ENCODE measurements at places on chromosomes 5 and 9.

DNA sequence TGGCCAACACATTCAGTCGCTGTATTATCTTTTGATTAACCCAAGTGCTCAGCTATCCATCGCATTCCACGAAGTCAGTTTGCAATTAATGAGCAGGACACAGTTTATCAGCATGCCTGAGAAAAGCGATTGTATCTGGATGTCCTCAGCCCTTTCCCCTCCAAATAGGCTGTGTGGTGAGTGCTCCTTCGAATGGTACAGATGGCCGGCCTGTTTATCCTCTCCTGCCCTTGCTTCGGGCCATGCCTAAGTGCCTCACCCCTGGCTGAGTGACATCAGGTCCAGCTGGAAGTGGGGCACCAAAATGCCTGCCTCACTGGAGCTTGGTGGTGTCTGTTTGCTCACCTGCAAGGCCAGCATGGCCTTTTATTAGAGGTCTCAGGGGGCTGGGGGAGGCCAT lies 317.3 kb downstream of the GADD45G start:
- DNase-seq, result no peak

- no peak for DNase-seq
These were observed 72.7 kb upstream of the WWC1 start for GRCh38 chr5:168218746-168219145.

DNA sequence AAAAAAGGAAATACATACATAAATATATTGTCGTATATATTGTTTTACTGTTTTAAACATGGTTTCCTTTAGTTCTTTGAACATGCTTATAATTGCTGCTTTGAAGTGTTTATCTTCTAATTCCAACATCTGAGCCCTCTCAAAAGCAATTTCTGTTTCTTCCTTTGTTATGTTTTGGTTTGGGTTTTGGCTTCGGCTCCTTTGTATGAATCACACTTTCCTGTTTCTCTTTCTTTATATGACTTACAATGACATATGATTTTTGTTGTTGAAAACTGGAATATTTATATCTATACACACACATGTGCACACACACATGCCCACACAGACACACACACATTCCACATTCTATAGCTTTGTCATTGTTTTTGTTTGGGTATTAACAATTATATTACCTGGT lies 1206.7 kb downstream of the CDH12 start:
- no peak for DNase-seq

DNA sequence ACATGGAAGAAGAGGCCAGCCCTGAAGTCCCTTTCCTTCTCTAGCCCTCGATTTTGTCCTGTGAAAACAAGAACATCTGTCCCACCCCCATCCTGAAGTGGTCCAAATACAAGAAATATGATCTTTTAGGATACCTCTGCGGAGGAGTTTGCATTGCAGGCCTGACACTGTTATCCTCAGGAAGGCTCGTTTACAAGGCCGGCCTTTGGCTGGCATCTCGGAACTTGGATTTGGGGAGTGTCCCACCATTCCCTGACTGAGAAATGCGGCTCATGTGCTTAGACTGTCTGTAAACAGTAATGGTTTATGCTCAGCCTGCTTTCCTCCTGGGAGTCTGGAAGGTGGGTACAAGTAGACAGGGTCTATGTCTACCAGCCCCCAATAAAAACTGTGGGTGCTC lies 26.4 kb downstream of the WHRN start:
- DNase-seq, result no peak

DNA sequence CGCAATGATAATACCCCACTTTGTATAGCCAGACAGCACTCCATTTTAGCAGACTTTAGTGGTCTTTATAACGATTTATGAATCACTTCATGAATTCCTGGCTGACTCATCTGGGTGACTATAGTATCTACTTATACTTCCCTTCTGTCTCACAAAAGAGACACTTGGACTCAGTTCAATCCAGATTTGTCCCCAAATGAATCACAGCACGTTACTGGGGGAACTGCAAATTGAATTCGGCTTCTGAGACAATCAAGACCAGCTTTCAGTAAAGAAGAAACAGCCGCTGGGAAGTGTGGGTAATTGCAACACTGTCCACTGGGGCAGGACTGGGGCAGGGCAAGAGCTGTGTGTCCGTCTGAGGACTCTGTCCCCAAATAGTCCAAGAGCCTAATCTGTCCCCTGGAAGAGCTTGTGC lies 337.3 kb upstream of the RFX3 start:
- no peak for DNase-seq

DNA sequence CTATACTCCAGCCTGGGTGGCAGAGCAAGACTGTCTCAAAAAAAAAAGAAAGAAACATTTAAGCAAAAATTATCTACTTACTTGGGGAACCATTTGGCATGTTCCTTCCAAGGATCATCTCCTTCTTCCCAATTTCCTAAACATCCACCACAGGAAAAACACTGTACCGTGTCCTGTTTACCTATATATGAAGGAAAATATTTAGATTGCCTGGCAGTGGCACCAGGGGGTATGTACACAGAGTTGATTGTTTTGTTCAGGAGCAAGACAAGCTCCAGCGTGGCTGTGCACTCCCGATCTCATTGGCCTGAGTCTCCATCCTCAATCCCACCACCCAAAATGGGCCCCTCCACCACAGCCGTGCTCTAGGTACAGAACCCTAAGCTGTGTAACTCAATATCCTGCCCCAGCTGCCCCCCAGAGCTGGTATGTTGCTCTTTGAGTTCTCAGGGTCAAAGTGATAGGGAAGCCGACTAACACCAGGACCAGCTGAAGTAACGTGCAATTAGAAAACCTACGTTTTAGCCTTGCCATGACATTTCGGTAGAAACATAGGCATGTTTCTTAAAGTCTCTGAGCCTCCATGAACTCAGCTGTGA lies 13.8 kb downstream of the NAIP start:
- no peak for DNase-seq

- DNase-seq, result no peak
These were observed 1.4 kb upstream of the ERGIC1 start for GRCh38 chr5:172832383-172833315.

DNA sequence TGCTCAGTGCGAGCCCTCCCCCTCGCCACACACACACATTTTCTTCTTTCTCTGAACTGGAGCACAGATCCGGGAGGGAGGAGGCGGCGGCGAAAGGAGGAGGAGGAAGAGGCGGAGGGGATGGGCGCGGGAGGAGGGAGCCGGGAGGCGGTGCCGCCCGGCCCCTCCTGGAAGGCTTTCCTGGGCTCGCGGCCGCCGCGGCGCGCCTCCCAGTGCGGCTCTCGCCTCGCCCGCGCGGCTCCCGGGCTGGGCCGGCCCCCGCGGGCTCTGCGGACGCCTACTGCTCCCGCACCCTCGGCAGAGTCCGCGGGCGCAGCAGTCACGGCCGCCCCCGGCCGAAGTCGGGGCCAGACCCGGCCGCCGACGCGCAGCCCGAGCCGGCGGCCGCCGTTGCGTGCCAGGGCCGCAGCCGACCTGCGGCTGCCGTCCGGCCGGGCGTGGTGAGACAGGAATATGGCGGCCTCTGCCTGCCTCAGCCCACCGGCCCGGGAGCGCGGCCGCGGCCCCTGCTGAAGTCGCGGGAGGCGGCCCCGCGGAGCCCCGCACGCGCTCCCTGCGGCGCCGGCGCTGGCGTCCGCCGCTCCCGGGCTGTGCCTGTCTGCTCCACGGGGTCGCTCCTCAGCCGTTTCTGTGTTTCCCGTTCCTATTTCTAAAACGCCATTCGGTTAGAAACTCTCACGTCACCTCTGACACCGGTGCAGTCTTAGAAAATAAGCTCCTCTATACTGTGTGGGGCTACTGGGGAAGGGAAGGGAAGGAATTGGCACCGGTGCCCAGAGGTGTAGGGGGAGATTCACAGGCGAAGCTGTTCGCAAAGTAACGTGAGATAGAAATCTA lies 500 bp upstream of the GNAQ start:
- no peak for DNase-seq

GRCh38 chr9:93826209-93826608 lies 128.9 kb downstream of the BARX1 start:
- DNase-seq, result no peak

- no peak for DNase-seq
These were observed 14.8 kb downstream of the NCS1 start for GRCh38 chr9:130186839-130187522.

- DNase-seq, result no peak
These were observed 84.6 kb downstream of the PLPP1 start for GRCh38 chr5:55450050-55450765.

DNA sequence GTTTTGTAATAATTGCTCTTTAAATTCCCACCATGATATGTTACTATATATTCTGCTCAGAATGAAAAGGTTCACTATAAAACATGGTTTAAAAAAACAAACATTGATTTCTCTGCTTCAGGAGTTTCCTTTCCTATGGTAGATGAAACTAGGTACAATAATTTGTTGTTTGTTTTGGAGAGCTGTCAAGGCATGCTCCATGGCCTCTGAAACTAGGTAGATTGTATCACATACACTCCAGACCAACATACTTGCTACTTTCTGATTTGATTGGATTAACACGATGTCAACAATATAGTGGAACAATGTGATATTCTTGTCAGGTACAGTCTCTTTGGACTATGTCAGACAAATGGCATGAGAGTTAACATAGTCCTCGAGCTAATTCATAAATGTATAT lies 452.7 kb upstream of the CDH9 start:
- DNase-seq, result no peak

DNA sequence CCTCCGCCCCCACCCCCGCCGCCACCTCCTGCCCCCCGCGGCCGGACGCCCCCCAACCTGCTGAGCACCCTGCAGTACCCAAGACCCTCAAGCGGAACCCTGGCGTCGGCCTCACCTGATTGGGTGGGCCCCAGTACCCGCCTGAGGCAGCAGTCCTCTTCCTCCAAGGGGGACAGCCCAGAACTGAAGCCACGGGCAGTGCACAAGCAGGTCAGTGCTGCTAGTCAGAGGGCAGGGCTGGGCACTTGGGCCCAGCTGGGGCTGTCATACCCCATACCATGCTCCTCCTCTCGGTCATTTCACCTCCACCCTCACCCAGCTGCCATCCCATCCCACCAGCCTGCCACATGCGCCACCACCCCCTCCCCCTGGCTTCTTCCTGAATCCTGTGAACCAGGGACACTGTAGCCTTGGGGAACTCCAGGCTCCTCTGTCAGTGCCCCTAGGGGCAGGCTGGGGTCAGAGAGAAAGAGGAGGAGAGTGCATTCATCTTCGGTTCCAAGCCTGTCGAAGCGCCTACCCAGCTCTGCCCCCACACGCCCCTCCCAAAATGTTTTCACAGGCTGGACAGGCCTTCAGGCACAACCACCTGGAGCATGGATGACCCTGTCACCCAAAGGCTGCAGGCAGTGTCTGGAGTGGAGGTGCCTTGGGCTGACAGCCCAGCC lies 122.0 kb downstream of the DAB2IP start:
- DNase-seq, result no peak

GRCh38 chr9:90219548-90220118 lies 423.0 kb downstream of the DIRAS2 start:
- no peak for DNase-seq

DNA sequence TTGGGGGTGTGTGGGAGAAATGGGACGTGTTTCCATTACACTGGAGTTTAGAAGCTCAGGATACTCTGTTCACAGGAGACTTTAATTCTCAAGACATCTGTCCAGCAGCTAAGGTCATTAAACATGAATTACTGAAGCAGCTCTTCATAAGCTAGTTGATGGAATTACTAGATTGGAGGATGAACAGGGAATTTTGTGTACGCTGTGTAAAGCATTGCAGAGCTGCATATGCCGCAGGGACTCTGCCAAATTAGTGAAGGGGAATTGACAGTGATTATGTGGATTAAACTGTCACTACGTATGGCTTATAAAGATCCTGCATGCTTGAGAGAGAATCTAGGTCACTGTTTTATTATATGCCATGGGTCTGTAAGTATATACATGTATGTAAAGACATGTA lies 177.5 kb upstream of the TBC1D2 start:
- DNase-seq, result no peak

All from cortex of kidney (tissue), 1 donor.